ENCODE measurements at places on chromosomes 3 and 15. TPM values are rescaled to one million over a fixed set of nuclear protein-coding genes. Genes with fewer than 3 reads are reported as not detected.

The CALML4 gene
- 32.5 TPM for total RNA-seq

The CLDN1 gene
- total RNA-seq: not detected

The IL17RB gene
- 0.33 TPM for total RNA-seq

The SLC12A1 gene
- not detected for total RNA-seq

The GOLGA6L26 gene
- not detected for total RNA-seq

The CNOT10 gene
- 67.6 TPM for total RNA-seq

The IL5RA gene
- not detected for total RNA-seq
